CD8-positive, alpha-beta memory T cell (primary cell): ENCODE measurements at places on chromosomes 6 and 20. TPM values are rescaled to one million over a fixed set of nuclear protein-coding genes. Genes with fewer than 3 reads are reported as not detected.

DNA sequence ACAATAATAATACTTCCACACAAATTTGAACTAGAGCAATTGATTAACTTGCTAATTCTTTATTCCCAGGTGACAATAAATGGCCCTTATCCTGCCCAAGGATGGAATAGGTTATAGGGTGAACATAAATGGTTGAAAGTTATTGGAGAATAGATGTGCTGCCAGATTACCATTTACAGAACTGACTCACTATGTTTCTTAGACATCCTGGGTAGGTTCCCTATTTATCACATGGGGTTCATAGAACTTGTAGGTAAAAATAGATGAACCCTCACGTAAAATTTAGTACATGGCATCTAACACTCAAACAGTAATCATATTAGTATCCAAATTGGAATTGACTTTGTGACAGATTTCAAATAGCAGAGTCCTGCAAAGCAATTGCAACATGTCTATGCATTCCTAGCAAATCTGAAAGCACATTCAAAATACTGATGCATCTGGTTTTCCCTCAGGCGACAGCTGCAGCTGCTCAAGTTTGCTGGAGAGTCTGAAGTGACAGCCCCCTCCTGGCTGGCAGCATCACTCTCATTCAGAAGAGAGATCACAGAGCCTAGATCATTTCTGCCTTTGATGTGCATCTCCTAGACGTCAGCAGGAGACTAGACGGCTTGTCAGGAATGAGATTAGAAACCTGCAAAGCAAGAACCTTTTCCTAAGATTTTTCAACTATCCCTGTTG is 80.2 kb upstream of the RNF217 start:
- no peak for DNase-seq

- DNase-seq = no peak
Measured at GRCh38 chr6:160386869-160387530, 38.8 kb downstream of the SLC22A3 start.

DNA sequence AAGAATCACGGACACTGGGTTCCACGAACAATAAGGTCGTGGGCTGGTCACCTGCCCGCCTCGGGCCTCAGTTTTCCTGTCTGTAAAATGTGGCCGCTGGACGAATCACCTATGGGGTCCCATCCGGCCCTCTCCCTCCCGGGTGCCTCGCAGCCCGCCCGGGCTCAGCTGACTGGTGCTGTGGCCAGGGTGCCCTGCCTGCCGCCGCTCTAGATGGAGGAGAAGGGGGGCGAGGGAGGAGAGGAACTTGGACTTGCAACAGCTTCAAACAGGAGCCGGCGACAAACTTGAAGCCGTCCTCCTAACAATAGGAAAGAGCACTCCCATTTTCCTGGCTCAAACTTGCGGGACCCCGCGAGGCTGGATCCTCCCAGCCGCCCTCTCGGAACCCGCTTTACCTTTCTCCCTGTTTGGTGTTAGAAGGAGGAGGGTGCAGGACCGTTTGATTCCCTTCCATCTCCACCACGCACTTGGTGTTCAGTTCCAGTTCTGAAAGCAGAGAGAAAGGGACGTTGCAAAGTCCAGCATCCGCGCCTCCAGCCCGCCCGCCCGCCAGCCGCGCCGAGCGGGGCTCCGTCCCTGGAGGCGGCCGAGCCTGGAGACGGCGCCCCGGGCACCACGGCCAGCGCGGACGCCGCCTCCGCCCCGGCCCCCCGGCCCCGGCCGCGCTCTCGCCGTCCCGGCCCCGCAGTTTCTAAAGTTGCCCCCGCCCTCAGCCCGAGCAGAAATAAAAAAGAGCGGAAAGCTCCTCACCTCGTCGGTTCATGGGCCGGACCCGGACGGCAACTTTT is 584 bp downstream of the KIF13A start:
- DNase-seq = no peak

DNA sequence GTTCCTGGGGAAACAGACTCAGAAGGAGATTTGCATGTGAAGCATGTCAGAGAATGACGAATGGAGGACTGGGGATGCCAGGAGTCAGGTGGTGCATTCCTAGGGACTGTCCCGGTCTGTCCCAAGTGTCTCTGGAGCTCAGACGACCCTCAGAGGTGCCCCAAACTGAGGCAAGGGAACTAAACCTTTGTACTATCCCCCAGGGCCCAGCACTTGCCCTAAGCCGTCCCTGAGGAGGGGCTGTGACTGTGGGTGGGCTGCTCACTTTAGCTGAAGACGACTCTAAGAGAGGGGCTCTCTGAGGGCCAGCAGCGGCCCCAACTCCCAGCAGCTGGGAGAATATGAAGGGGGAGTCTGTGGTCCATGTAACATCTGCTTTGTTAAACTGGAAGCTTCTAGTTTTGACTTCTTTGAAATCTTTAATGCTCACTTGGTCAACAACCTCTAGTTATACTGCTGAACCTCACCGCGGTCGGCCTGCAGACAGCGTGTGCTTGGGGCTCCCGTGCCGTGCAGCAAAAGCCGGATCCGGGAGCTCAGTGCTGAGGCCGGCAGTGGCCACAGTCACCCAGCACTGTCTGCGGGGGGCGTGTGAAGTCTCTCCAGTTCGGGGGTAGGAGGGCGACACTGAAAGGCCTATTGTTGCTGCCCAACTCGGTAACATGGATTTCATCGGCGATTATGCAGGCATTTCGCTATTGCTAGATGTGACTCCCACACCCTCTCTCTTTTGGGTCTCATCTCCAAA is 34.2 kb downstream of the TUBB2B start:
- no peak for DNase-seq

Gene MYH7B
- total RNA-seq = 0.16 TPM

Gene ENTPD6
- total RNA-seq = 47.0 TPM
